ENCODE measurements at places on chromosomes 12 and 14.

- DNase-seq, result no peak
Measured at GRCh38 chr14:73606271-73606670, 6.0 kb upstream of the ACOT6 start.

GRCh38 chr14:68372368-68372767 lies 420.5 kb downstream of the ZFP36L1 start:
- DNase-seq, result no peak

- DNase-seq, result no peak
Measured at GRCh38 chr12:48862760-48863159, 2.9 kb downstream of the RND1 start.

- DNase-seq, result no peak
Measured at GRCh38 chr12:130832561-130833209, 6.4 kb downstream of the STX2 start.

DNA sequence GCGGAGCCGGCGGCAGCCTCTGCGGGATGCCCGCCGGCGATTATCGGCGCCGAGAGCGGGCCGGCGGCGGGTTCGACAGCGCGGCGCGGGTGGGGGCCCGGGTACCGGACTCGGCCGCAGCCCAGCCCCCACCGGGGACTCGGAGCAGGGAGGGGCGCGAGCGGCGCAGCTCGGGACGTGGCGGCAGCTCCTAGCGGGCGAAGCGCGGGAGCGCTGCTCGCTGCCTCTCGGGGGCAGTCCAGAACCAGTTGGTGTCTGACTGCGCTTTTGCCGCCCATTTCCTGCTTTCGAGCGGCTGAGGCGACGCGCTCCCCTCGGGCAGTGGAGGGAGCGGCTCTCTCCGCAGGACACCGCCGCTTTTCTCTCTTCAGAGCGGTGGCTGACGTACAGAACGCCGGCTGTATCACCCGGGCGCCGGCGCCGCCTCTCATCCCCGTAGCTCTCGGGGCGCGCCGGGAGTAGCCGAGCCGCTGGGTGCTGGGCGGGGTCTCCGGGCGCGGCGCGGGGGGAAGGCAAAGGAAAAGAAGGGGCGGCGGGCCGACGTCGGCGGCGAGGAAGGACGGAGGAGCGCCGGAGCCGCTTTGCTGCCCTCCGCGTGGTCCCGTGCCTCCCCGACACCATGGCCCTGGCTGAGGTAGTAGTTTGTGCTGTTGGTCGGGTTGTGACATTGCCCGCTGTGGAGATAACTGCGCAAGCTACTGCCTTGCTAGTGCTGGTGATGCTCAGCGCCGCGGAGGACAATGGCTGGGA lies 136.6 kb downstream of the MON2 start:
- peak; percentile 97 for DNase-seq

DNA sequence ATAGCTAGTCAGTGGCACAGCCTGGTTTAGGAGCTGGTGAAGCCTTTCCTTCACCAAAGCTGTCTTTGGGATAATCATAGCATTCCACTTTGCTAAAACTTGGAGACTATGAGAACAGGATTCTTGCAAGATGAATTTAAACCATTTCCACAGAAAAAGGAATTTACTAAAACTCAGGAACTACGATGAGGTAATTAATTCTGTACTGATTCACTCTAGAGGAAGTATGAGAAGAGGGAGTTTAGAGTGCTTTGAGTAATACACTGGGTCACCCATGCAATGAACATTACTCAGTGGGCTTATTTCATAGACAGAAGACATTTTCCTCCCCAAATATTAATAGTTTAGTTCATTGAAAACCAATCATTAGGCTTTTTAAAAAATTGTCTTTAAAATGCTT lies 73.0 kb downstream of the RMST start:
- DNase-seq, result no peak

DNA sequence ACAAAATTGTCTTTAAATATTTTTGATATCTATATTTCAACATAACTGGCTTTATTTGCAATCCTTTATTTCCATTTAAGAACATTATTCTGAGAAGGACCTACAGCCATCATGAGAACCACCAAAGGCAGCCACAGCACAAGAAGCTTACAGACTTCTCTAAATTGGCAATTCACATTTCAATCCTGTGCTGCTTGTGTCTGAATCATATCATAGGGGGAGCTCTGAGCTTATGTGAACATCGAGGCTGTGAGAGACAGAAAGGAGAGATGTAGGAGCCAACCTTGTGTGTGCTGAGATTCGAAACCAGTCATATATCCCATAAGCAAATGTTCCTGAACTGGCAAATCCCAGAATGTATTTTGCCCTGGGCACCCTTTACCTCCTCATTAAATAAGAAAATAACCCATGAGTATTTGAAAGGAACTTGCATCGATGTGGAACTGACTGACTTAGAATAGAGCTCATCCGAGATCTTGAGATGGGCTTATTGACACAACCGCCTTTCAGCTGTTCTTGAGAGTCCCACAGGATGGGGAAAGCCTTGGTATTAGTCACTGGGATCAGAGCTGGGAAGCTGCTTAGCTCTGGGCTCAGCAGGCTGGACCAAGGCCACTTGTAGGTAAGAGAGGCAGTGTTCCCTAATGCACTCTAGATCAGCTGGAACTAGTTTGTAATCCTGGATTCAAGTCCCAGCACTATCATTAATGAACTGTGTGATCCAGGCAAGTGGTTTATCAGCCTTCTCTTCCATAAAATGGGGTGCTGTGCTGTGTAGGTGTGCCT lies 329.8 kb downstream of the CACNA1C start:
- no peak for DNase-seq

- DNase-seq, result no peak
Measured at GRCh38 chr14:93932642-93933041, 5.5 kb downstream of the FAM181A start.

GRCh38 chr14:35556548-35556947 lies 22.6 kb downstream of the INSM2 start:
- DNase-seq, result peak; percentile 6

- peak; percentile 47 for DNase-seq
Measured at GRCh38 chr14:89912667-89913211, 41.8 kb downstream of the EFCAB11 start.

- peak; percentile 37 for DNase-seq
Measured at GRCh38 chr14:84579292-84579691, 950.7 kb upstream of the FLRT2 start.

GRCh38 chr12:30622509-30622908 lies 73.2 kb downstream of the IPO8 start:
- peak; percentile 74 for DNase-seq

DNA sequence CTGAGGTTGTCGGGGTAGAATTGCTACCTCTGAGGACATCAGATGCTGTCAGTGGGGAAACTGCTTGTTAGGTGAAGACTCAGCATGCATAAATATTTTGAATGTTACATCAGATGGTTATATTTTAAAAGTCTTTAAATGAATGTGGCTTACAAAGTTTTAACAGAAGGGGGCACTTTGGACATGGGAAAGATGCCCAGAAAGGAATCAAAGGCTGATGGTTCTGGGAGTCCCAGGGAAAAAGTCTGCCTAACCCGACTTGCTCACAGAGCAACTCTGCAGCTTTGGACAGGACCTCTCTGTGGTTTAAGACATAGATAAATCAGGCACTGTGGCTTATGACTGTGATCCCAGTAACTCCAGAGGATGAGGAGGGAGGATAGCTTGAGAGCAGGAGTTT lies 474.9 kb downstream of the ATP23 start:
- no peak for DNase-seq

- no peak for DNase-seq
Measured at GRCh38 chr14:61653507-61653906, 41.8 kb upstream of the HIF1A start.

DNA sequence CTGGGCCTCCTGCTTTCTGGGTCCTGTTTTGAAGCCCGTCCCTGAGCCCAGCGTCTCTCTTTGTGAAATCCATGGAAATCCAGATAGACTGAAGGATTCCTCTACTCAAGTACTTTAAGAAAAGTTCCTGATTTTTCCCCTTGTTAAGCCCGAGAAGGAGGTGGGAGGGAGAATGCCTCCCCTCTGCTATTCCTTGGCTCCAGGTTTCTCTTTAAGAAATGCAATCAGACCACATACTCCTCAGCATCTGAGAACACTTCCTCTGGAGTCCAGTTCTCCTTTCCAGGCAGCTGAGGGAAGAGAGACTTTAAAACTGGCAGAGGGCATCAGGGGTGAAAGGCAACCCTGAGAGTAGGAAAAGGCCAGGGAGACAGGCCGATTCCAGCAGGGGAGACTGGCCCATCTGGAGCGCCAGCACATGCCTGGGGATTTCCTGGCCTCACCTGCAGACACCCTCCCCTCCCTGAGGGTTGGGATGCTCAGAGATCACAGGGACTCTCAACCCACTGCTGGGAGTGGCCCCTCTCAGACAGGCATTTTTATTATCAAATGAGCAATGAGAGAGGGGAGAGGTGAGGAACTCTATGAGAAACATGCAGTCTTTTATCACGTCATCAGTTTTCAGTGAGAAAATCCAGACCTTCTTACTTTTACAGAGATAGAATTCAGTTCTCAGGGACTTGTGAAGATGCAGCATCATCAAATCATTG lies 2.0 kb upstream of the EMP1 start:
- no peak for DNase-seq

DNA sequence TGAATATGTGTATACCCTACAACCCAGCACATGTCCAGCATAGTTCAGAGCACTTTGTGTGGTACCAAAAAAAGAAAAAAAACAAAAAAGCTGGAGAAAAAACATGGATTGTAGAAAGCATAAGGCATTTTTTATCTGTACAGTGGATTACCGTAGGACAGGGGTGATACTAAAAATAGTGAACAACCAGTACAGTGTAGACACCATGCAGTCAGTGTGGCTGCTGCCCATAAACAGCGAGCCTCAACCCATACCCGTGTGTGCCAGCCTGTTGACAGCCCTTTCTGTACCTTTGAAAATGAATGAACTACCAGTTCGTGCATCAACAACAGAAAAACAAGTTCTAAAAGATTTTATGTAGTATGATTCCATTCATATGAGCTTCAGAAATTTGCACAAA lies 25.1 kb downstream of the RASSF8 start:
- no peak for DNase-seq

- no peak for DNase-seq
Measured at GRCh38 chr12:72406111-72406510, 133.9 kb downstream of the TRHDE start.

DNA sequence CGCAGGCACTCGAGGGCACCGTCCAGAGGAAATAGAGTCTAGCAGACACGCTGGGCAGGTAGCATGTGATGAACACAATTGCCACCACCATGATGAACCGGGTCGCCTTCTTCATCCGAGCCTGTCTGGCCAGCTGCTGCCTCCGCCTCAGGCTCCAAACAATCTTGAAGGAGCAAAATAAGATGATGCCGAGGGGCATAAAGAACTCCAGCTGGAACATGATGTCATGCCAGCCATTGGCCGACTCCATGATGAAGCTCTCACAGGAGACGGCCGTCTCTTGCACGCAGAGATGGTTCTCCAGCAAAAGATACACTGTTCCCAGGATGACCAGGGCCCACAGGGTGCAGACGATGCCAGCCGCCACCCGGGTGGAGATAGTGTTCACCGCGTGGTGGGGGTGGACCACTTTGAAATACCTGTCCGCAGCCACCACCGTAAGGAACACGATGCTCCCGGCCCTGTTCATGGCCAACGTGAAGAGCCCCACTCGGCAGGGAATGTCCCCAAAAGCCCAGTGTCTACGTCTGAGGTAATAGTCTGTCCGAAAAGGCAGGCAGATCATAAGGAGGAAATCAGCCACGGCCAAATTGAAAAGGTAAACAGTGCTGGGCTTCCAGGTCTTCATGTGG lies 945 bp downstream of the HCAR1 start:
- DNase-seq, result no peak

GRCh38 chr12:11846488-11846887 lies 197.0 kb downstream of the ETV6 start:
- DNase-seq, result peak; percentile 41

DNA sequence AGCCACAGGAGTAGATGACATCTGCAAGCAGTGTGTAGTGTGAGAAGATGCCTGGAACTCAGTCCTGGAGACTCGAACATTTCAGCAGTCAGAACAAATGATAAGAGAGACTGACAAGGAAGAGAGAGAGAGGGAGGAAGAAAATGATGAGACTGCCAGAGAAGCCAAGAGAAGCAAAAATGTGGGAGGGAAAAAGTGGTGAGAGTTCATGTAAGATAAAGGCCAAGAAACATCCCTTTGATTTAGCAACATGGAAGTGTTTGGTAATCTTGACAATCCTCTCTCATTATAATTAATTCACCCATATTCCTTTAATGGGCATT lies 42.6 kb downstream of the LIMA1 start:
- no peak for DNase-seq

- no peak for DNase-seq
Measured at GRCh38 chr12:114614040-114614439, 69.9 kb downstream of the TBX3 start.

All from DMS53 (cell line).